Activated CD4-positive, CD25-positive, alpha-beta regulatory T cell treated with anti-CD3 and anti-CD28 coated beads, Interleukin-2, amount 50 U/mL, for 24 hours (primary cell): ENCODE measurements at places on chromosomes 3 and 15.

- ATAC-seq, result no peak
These were observed 1.2 kb downstream of the ZNF770 start for GRCh38 chr15:34986771-34987480.

- no peak for ATAC-seq
These were observed 833.7 kb downstream of the ROBO2 start for GRCh38 chr3:77873598-77873997.

DNA sequence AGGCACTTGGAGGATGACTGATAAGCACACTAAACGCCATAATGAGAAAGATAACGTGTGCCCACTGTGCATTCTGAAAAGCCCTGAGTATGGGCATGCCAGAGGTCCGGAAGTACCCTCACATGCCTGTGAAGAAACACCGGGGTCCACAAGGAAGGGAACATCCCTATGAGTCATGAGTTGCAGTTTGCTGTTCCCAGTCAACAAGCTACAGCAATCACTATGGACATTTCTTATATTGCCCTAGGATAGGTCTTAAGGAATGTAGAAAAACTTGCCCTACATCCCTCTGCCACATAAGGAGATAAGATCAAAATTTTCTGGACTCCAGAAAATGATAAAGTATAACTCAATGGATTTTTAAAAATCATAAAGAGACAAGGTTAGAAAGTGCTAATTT is 9.9 kb downstream of the MB21D2 start:
- no peak for ATAC-seq

GRCh38 chr3:152021951-152022461 is 148.6 kb downstream of the SUCNR1 start:
- ATAC-seq, result peak; percentile 41

DNA sequence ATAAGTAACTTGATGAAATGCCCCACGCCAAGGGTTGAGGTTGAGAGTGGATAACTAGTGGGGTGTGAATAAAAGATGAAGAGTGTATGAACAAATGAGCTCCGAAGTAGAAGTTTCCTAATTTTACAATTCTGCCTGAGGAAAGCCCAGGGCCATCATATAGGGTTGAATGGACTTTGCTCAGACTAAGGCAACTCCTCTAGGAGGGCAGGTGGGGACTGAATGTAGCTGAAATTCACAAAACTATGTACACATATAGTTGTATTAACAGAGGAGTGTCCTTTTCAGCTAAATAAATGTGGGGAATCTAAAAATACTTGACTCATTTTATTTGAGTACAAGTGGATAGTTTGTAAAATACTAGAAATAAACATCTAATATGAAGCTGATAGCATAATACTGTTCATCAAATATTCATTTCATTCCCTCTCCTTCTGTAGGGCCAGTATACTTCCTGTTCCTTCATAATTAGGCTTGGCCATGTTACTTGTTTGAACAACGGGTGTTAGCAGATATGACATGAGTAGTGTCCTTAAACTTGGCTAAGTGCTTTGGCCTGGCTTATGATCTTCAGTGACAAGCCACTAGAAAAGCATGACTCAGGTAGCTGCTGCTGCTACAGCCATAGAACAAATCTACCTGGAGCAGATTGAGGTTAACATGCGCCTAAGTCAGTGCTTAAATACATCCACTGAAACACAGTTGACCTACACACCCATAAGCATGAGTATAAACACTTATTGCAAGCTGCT is 26.5 kb downstream of the PLSCR1 start:
- no peak for ATAC-seq

DNA sequence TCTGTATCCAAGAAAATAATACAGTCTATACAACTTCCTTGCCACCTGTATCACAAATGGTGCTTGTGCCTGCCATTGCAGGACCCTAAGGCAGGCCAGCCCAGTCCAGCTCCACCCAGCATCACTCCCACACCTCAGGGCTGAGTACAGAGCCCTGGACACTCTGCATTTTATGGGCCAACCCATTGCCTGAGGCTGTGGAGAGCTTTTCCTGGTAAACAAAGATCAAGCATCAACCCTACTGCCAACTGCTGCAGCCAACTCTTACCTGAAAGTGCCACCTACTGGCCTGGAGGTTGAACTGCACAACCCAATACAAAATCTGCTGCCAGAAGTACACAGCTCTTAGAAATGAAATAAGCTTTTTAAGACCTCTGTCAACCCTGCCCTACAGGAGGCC is 1082.2 kb downstream of the NAALADL2 start:
- ATAC-seq, result no peak

- no peak for ATAC-seq
These were observed 49.7 kb upstream of the RBSN start for GRCh38 chr3:15148614-15149013.

DNA sequence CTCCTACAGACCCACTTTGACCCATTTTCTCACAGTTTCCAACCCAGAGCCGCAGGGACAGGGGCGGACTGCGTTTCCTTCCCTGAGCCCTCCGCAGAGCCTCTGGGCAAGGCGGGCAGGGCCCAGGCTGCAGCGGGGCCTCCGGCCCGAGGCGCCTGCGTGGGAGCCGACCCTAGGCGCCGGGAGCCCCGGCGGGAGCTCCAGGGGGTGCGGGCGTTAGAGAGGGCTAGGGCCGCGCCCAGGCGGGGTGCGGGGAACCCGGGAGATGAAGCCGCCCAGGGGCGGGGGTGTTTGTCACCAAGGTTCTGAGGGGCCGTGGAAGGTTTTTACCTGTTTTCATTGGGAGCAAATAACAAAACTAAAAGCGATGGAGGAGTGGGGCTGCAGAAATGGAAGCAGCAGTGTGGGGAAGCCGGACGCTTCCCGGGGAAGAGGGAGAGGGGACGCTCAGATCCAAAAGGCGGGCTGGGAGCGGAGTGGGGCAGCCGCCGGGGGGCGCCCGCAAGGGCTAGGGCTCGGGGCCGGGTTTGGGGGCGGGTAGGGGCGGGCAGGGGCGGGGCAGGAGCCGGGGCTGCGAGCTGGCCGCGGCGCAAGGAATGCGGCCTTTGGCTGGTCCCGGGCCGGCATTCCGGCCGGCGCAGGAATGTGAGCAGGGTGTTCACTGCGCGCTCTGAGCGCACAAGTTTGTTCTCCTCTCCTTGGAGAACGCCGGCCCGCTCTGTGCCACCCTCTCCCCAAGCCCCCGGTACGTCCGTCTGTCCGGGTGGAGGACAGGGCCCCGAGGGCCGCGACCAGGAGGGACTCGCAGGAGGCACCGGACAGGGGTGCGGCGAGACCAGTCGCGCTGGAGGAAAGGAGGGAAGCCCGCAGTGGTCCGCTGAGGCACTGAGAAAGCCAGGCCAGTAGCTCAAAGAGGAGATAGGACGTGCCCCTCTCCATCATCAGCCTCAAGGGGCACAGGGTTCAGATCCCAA is 61.1 kb downstream of the AMOTL2 start:
- ATAC-seq, result no peak

DNA sequence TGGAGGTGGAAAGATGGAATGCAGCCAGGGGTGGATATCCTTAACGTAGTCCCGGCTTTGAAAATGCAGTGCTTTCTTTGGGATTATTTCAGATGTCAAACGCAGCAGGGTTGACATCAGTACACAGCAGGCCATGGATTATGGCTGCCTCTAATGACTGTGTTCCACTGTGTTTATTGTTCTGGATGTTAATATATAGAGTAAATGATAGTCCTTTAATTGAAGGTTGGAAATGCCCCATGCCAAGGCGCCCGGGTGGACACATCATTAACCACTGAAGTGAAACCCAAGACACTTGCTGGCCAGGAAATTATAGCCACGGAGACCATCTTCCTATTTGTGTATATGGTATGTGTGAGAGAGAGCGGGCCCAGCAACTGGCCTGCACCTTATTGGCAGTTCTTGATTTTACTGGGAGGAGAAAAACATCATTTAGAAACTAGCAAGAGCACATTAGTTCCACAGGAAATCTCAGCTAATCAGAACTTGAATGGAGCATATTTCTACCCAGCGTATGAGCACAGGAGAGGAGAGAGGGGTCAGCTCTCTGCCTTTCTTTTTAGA is 254.9 kb upstream of the RASGRP1 start:
- no peak for ATAC-seq

GRCh38 chr3:42661593-42662022 is 8.1 kb downstream of the ZBTB47 start:
- no peak for ATAC-seq

GRCh38 chr15:51185213-51186159 is 90.8 kb upstream of the TNFAIP8L3 start:
- ATAC-seq, result no peak

DNA sequence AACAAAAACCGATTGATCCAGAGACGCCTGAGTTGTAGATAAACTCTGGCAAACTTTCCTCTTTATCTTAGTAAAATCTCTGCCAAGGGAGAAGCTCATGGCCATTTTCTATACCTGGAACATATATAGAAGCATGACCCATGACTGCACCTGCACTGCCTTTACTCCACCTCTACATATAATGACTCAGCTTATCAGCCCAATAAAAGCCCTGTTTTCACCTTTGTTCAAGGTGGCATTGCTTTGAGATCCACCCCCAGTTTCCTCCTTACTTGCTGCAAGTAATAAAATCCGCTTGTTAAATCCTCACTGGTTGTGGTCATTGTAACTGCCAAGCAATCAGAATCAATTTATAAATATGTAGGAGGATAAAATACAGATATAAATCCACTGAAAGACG is 1280.4 kb downstream of the NSUN3 start:
- no peak for ATAC-seq

DNA sequence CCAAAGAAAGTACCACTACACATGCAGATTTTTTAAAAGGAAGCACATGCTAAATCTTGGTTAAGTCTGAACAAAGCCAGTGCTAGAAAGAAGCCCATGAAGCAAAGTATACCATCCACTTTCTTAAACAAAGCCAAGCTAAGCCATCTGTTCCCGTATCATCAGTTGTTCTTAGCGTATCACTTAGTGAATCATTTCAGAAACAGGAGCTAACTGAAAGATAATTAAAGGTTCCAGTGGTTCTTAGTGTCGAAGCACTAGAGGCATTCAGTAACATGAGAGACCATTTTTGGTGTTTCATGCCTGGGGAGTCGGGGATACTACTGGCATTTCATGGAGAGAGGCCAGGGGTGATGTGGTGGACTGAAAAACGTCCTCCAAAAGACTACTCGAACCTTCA is 12.8 kb downstream of the UBXN7 start:
- ATAC-seq, result no peak
